ENCODE measurements at places on chromosomes 5 and 9.

DNA sequence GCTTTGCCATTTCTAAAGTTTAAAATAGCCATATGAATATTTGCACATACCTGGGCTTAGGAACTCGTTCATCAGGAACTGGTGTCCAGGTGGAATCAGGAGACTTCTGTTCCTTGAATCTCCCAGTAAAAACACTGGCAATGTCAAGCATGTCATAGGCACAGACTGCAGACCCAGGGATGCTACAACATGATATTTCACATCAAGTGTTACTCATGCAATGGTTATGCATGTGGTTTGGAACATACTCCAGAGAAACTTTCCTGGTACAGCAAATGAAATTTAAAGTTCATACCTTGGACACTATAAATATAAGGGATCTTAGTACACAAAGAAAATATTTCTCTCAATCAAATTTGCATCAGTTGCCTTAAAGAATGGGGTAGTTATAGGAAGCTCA, 92.2 kb downstream of the SEMA6A start:
- DNase-seq = no peak

DNA sequence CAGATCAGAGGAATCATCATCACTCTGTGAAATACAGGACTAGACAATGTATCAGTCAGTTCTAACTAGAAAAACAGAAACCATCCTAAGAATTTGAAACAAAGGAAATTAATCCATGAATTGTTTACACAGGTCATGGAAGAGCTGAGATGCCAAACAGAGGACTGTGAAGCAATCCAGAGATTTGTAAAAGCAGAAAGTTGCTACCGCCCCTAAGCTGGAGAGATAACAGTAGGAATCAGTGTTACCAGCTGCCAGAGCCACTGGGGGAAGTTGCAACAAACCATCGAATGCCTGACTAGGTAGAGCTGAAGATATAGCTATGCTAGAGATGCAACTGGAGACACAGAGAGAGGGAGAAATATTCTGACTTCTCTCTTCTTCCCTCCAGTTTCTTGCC, 10.4 kb upstream of the MIER3 start:
- peak; percentile 66 for DNase-seq

GRCh38 chr5:69265931-69266330, 31.2 kb downstream of the CDK7 start:
- peak; percentile 15 for DNase-seq

DNA sequence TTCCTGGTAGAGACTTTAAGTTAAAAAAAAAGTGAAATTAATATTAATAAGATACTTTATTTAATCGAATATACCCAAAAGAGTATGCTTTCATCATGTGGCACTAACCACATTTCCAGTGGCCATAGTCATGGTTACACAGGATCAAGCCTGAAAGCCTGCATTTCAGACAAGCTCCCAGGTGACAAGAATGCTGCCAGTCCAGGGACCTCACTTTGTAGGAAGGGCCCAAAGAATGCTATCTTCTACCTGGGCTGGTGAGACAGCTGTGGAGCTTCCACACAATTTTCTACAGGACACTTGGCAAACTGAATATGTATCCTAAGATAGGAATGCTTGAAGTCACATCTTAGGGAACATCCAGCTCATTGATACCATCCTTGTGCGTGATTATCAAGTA, 203.8 kb downstream of the AUH start:
- DNase-seq = no peak

DNA sequence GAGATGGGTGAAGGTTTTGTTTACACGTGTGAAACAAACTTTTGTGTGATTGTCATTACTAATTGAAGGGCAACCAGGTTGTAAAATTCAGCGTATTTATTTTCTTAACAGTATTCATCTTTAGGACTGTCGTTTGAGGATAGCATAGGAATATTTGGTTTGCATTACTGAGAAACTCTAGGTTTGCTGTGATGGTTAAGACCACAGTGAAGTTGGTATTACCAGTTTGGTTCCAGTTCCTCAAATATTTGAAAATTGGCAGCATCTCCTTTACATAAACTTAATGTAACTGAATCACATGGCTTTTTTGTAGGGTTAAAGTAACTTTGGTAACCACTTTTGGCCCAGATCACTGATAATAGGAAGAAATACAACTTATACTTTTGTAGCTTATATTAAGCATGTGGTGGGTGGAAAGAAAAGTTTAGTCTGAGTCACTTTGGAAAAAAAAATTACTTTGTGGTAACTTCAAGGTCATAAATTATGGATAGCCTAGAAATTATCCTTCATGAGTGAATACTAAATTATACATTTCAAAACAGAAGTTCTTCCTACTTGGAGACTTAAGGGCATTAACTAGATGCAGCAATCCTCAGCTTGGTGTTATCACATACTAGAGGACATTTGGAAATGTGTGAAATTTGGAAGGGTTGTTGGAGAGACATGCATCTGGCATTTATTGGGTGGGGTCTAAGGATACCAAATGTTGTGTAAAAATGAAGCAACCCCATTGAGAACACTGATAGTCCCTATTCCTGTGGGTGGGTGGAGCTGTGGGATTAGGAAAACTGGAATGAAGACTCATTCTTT, 33.9 kb downstream of the G3BP1 start:
- DNase-seq = no peak

- DNase-seq = no peak
Measured at GRCh38 chr5:167217097-167217743, 1074.2 kb upstream of the WWC1 start.

DNA sequence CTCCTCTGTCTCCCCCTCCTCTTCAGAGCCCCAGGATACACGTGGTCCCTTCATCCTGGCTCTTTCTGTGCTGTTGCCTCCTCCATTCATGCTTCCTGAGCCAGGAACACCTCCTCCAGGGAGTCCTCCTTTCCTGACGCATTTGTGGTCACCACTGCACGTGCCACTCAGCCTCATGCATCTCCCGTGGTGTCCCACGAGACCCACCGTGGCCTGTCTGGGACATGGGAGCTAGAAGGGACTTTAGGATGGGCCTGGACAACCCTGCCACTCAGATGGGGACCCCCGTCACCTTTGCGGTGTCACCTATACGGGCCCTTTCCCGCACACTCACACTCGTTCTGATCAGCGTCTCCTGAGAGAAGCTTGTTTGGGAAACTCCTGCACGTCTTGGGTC, 6.7 kb downstream of the GLIPR2 start:
- DNase-seq = no peak

GRCh38 chr5:169772688-169773087, 135.6 kb downstream of the DOCK2 start:
- DNase-seq = no peak

GRCh38 chr9:34686231-34686630, 4.8 kb downstream of the CCL19 start:
- DNase-seq = no peak

DNA sequence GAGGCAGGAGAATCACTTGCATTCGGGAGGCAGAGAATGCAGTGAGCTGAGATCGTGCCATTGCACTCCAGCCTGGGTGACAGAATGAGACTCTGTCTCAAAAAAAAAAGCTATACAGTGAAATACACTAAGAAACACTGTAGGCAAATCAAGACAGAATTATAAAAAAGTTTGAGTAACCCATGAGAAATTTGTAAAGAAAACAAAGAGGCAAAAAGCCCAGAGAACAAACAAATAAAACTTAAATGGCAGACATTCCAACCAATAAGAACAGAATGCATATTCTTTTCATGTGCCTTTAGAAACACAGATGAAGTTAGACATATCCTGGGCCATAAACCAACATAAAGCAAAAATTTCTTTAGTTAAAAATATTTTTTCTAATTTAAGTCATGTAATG, 30.6 kb downstream of the ZNF169 start:
- no peak for DNase-seq
